ENCODE measurements at places on chromosomes 3 and 15. TPM values are rescaled to one million over a fixed set of nuclear protein-coding genes. Genes with fewer than 3 reads are reported as not detected.

GRCh38 chr3:113516115-113516505 is 1.2 kb upstream of the SPICE1 start:
- no peak for DNase-seq

Gene SLC38A3
- total RNA-seq = 0.68 TPM

Gene DAZL
- total RNA-seq = not detected

Gene LYZL4
- not detected for total RNA-seq

- peak; percentile 38 for DNase-seq
These were observed 37.3 kb downstream of the EHHADH start for GRCh38 chr3:185216607-185216958.

Gene LRRC28
- total RNA-seq = 30.7 TPM

- DNase-seq = no peak
These were observed 73.2 kb downstream of the AAGAB start for GRCh38 chr15:67181221-67181639.

DNA sequence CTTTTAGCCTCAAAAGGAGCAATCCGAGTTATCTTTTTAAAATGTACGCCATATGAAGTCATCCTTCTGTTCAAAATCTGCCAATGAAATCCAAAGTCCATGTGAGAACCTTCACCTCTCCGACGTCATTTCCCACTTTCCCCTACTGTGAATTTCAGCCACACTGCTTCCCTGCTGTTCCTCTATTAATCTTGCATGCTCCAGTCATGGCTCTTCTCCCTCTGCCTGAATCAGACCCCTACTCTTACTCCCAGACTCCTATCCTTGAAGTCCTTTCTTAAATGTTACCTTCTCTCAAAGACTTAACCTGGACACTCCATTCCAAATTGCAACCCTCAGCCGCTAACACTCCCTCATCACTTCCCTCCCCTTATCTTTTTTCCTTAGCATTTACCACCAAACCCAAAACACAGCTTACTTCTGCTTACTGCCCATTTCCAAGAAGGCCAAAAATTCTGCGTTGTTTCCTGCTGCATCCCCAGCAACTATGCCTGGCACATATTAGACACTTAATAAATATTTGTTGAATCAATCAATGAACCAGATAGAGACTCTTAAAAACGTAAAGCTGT is 1.2 kb downstream of the NKIRAS1 start:
- peak; percentile 40 for DNase-seq

- DNase-seq = no peak
These were observed 174.4 kb upstream of the FAM3D start for GRCh38 chr3:58840949-58841348.

DNA sequence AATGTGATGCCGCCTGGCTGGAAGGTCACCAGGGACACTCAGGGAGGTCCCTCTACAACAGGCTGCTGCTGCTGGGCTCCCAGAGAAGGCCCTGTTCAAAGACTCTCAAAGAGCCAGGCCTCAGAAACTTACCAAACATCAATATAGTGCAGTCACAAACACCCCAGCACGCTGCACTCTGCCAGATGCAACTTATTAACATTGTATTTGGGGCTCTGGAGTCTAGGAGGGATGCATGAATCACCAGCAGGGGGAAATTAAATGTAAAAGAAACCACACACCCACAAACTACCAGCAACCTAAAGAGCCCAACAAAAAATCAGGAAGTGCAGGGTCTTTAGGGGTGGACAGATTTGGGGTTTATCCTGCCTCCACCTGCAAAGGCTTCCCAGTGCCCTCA is 74.6 kb upstream of the SPATA12 start:
- DNase-seq = peak; percentile 37

Gene PRR20G
- total RNA-seq = not detected

Gene C3orf20
- not detected for total RNA-seq

Gene TJP1
- total RNA-seq = 118 TPM

Gene FAM107A
- total RNA-seq = not detected

Gene VPS18
- total RNA-seq = 37.6 TPM

- peak; percentile 93 for DNase-seq
These were observed 19.4 kb downstream of the GXYLT2 start for GRCh38 chr3:72907131-72907711.
